ENCODE measurements at places on chromosomes 7 and 10.

GRCh38 chr10:50438049-50438936, 185.5 kb downstream of the SGMS1 start:
- no peak for DNase-seq

DNA sequence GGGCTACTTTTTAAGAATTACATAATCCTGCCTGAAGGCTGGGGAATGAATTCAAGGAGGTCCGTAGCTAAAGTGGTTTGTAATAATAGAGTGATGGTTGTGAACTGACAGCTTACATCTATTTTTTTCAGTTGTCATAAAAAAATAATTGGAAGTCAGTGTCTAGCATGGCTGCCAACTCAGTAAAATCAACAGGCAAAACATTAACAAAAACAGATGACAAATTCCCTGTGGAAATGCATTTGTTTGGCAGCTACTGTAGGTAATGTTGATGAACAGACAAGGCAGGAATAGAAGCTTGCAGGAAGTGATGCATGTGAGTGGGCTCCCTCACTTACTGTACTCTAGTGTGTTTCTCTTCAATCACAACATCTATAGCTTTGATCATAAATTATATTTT, 766.0 kb upstream of the POT1 start:
- no peak for DNase-seq

- no peak for DNase-seq
Observed at GRCh38 chr10:36018996-36019395, 376.9 kb upstream of the FZD8 start.

DNA sequence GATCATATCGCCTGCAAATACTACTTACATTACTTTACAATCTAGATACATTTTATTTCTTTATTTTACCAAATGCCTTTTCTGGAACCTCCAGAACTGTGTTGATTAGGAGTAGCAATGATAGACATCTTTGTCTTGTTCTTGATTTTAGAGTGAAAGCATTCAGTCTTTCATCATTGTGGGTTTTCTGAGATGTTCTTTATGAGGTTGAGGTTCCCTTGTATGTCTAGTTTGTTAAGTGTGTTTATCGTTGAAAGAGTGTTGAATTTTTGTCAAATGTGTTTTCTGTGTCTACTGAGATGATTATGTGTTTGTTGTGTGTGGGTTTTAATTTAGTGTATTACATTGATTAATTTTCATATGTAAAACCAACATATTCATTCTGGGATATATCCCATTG, 17.1 kb downstream of the SEPTIN7 start:
- DNase-seq, result no peak

DNA sequence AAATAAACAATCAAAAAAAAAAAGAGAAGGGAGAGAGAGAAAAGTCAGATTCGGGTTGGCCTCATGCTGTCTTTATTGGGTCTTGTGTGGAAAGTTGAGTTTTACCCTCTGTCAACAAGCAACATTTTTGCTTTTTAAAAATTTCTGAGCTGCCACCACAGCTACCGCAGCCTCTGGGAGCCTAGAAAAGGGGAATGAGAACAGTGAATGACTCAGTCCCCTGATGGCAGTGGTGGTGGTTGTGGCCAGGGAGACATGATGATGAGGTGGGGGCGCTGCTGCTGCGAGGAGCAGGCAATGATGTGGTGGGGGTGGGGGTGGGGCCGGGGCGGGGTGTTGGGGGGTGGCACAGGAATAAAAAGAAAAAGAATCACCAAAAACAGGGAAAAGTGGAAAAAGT, 20.0 kb upstream of the CREB3L2 start:
- no peak for DNase-seq

GRCh38 chr10:95309958-95310357, 19.2 kb upstream of the PDLIM1 start:
- DNase-seq, result no peak

DNA sequence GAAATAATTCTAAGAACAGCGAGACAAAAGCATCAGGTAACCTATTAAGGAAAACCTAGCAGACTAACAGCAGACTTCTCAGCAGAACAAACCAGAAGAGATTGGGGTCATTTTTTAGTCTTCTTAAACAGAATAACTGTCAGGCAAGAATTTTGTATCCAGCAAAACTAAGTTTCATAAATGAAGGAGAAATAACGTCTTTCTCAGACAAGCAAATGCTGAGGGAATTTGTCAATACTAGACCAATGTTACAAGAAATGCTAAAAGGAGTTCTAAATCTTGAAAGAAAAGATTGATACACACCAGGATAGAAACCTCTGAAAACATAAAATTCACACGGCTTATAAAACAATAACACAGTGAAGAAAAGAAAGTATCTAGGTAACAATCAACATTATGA, 22.6 kb downstream of the BICC1 start:
- DNase-seq, result no peak

DNA sequence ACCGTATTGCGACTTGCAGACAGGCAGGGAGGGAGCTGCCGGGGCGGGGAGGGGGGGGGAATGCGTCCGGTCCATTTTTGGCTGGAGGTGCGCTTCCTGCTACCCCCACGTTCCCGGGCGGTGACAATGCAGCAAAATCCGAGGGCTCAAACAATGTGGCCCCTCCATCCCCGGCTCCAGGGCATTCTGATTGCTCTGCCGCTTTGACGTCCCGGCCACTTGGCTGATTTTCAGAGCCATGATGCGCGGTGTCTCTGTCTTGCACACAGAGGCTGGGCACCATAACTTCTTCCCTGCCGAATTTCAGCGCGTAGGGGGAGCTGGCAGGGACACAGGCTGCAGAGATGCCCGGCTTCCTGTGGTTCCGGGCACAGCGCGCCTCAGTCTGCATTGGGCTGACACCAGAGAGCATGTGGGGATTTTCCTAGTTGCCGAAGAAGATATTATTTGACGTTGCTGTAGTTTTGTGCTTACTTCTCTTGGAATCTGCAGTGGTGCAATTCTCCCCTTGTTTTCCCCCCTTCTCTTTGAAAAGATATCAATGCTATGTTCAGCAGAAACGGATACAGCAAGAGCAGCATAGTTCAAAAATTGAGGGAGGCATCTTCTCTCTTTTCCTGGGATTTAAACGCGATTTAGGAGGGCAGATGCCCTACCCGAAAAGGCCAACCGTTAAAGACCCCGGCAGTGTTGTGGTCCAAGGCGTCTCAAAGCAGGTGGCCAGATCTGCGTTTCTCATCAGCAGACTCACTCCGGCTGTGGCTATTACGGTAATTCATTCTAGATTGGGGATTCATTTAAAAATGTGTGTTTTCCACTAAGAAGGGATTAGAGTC, 1.4 kb downstream of the HECW1 start:
- DNase-seq, result no peak

GRCh38 chr7:20228654-20229053, 11.5 kb upstream of the MACC1 start:
- DNase-seq, result no peak

GRCh38 chr7:79923953-79924352, 210.7 kb upstream of the GNAI1 start:
- no peak for DNase-seq

GRCh38 chr10:116771959-116772585, 29.7 kb upstream of the HSPA12A start:
- no peak for DNase-seq

DNA sequence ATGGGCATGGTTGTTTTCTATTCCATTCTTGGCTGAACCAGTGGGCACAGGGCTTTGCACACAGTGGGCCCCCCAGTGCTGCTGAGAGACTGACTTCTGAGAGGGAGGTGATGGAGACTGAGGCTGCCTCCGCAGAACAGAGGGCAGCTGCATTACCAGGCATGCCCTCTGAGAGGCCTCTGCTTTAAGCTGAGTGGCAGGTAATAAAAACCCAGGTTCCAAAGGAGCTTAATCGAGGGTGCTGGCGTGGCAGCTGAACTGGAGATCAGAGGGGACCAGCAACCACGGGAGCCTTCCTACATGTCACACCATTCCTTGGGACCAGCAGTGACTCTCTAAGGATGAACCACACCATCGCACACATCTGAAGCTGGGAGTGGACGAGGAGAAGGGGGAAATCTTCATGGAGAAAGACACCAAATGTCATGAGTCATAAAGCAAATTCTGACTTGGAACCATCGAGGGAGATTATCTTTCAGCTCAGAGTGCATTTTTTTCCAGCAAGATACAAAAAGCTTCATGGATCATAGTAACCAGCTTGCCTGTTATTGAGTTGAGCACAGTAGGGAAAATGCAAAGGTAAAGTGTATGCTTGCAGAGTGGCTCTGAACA, 24.6 kb downstream of the HIPK2 start:
- DNase-seq, result no peak

DNA sequence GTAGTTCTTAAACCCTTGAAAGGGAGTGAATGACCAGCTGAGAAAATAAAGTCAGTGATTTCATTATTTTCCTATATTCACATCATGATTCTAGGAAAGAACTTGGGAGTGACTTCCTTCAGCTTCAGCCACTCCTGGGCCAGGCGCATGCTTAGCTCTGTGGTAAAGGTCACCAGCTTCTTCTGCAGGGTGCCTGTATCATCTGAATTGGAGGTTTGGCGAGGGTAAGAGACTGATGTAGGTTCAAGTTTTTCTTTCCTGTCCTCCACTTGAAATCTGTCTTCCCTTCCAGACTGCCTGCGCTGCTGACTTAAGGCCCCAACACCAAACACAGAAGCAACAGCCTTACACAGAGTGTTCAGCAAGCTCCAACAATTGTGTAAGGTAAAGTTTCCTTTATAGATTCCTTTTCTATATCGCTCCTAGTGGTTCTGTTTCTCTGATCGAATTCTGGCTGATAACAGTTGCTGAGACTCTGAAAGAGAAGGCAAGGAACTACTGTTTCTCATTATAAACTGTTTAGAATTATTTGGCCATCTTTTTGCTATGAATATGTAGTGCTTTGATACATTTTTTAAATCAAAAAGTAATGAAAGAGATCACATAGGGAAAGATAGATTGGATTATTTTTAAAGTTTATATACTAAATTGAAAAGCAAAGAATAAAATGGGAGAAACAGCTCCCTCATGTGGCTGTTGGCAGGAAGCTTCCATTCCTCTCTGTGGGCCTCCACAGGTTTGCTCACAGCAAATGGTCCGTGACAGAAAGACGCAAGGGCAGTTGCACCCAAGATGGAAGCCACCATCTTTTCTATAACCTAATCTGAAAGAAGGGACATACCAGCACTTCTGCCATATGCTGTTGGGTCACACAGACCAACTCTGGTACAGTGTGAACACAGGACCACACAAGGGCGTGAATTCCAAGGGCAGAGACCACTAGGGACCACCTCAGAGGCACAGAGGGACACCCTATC, 14.0 kb downstream of the GATAD1 start:
- DNase-seq, result no peak

DNA sequence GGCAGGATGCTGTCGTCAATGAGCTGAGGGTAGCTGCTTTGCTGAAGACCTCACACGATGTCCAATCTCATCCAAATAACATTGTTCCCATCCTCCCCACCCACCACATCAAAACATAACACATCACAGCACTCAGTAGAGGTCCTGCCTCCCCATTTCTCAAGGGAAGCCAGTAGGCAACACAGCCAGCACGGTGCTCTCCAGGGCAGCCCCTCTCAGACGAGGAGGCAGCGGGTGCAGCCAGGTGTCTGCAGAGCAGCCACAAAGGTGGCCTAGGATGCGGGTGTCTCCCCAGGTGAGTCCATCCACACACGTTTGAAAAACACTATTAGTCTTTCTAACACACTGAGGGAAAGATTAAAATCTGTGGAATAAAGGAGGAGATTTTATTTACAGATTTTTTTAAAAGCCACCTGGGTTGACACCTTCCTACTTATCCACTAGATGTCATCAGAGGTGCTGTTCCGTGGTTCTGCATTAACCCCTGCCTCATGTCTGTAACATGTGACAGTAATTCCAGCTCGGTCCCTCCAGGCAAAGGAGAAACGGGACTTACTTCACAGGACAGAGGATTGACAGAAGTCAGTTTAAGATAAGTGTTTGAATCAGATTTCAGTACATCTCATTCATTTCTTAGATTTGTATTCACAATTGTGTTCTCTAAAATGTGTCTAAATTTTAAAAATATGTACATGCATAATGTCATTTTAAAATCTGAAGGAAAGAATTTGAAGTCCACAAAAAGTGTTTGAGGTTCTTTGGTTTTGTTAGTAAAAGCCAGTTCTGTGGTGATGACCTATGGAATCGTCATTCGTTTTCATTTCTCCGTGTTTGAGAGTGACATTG, 68.0 kb downstream of the LANCL2 start:
- no peak for DNase-seq

DNA sequence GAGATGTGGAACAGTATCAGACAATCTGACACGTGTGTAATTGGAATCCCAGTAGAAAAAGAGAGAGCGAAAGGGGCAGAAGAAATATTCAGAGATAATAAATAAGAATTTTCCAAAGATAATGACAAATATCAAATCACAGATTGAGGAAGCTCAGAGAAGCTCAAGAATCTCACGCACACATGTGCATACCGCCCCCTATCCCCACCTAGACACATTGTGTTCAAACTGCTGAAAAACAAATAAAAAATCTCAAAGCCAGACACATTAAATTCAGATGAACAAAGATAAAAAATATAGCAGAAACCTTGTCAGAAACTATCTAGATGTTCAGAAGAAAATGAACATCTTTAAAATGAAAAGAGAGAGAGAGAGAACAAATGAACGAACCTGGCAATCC, 17.2 kb downstream of the SFR1 start:
- no peak for DNase-seq

DNA sequence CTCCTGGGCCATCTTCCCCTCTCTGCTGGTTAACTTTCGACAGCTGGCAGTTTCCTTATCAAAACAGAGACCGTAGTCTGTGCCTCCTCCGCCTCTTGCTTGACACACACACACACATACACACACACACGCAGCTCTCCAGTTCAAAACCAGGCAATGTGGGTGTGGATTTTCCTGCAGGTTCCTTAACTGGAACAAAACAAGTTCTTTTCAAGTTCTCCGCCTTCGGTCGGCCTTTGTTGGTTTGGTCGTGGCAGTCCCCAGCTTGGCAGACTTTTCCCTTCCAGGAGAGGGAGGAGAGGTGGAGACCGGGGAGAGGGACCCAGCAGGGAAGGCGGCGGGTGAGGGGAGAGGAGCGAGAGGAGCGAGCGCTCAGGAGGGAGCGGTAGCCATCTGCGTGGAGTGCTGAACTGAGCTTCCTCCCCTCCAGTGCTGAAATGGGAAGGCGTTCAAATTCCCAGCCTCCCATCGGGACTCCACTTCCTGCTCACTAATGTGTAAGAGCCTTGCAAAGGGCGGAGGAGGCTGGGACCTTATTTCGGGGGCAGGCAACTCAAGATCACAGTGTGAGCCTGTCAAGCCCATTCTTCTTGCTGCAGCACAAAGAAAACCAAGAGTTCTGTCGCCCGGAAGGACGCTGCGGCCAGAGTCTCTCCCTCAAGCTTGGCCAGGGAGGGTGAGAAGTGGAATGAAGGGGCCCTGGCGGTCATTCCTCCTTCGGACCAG, 120.6 kb downstream of the PRPF18 start:
- DNase-seq, result peak; percentile 70

Data from iPS DF 6.9 (cell line).